Stimulated activated CD4-positive, alpha-beta T cell treated with anti-CD3 and anti-CD28 coated beads, Interleukin-1b, Interleukin-23, amount 100 ng/mL, for 24 hours (primary cell): ENCODE measurements at places on chromosomes 7 and 10.

- no peak for DNase-seq
These were observed at the start of gene PPP1R9A for GRCh38 chr7:94907026-94907810. PPP1R9A (plus strand) TSS chr7:94907594; CDS start chr7:94910114, 2,520 bp downstream.

GRCh38 chr7:683526-684205 is 42.8 kb upstream of the DNAAF5 start:
- no peak for DNase-seq

DNA sequence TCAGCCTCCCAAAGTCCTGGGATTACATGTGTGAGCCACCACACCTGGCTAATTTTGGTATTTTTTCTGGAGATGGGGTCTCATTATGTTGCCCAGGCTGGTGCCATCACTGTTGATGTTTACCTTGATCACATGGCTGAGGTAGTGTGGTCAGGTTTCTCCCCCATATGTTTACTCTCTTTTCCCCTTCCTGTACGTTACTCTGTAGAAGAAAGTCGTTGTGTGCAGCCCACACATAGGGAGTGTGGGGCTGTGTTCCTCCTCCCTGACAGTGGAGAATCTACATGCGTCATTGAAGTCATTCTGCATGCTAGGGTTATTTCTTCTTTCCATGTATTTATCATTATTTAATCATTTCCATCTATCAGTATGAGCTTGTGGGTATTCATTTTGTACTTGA is 16.3 kb upstream of the ORAI2 start:
- DNase-seq = no peak

DNA sequence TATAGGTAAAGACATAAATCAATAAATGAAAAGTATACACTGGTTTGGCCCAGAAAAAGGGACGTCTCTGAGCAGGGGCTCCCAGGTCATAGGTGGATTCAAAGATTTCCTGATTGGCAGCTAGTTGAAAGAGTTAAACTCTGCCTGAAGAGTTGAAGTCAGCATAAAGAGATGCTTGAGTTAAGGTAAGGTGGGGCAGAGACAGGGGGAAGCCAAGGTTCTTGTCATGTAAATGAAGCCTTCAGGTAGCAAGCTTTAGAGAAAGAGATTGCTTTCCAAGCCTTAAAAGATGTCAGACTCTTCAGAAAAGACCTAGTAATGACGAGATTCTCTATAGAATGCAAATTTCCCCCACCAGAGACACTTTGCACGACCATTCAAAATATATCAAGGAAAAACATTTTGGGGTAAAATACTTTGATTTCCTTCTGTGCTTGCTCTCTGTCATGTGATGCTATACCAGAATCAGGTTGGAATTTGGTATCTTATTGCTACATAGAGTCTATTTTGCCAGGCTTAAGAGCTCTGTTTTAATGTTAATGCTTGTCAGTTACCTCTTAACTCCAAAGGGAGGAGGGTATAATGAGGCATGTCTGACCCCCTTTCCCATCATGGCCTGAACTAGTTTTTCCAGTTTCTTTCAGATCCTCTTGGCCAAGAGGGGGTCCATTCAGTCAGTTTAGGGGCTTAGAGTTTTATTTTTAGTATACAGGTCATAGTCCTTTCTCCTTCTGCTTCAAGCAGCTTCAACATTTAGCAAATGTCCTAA is 429.6 kb downstream of the ADRA2A start:
- DNase-seq = no peak

DNA sequence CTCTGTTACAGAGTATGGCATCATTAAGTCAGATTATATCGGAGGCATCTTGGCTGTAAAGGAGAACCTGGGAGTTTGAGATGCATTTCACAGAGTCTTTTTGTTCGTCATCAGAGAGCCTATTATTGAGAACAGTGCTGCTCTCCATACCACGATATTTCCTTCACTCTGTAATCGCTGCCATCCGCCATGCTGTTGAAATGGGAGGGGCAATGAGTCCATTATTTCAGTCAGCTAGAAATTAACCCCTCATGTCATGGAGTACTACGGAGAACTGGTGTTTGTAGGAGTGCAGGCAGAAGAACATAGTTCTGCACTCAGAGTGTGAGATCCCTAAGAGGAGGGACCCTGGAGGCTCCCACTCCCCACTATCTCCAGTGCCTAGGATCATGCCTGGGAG is 59.2 kb downstream of the SLC16A12 start:
- no peak for DNase-seq

- no peak for DNase-seq
These were observed 253.8 kb downstream of the MAD1L1 start for GRCh38 chr7:1978656-1979590.

DNA sequence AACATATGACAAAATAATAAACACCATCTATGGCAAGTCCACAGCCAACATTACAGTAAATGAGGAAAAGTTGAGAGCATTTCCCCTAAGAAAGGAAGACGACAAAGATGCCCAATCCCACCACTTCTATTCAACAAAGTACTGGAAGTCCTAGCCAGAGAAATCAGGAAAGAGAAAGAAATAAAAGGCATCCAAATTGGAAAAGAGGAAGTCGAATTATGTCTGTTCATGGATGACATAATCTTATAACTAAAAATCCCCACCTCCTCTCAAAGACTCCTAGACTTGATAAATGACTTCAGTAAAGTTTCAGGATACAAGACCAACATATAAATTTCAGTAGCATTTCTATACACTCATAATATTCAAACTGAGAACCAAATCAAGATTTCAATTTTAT is 288.5 kb upstream of the POT1 start:
- DNase-seq = no peak

- no peak for DNase-seq
These were observed 6.6 kb upstream of the ZNF786 start for GRCh38 chr7:149097088-149097487.

DNA sequence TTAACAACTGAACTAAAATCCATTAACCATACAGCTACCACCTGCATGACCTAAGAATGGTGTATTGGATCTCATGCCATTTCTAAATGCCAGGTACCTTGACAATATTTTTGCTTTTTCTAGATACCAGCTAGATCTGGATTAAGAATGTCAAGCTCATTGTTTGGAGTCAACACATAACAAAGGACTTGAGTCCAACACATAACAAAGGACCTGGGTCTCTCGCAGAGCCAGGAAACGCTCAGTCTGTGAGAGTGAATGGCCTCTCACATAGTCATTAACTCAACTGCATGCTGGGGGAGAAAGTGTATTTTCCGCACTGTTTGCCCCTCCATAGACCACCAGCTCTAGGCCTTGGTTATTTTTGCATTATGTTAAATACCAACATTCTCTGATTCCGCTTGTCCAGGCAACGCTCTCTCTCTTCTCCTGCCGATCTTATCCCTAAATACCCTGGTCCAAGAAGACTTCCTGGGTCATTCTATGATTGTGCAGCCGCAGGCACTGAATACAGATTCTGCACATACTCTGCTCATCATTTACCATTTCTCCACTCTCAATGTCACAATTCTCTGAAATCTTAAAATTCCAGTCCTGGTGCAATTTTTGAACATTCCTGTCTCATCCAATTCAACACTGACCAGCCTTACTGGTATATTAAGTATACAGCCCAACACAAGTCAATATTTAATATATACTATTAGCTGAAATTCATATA is 31.2 kb downstream of the ITIH5 start:
- DNase-seq = no peak

DNA sequence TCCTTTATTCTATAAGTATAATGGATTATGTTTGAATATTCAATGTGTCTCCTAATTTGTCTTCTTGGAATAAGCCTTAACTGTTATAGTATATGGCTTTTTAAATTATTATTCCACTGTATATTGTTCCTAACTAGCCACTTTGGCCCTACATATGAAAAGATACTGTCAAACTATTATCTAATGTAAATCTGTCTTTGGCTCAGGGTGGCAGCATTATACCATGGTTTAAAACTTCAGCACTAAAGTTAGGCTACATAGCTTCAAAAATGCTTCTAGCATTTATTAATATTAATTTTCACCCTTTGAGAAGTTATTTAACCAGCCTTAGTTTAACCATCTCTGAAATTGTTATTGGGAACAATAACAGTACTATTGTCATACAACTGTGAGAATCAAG is 543.1 kb upstream of the MBL2 start:
- no peak for DNase-seq

GRCh38 chr7:140640060-140640637 is 464 bp downstream of the DENND2A start:
- DNase-seq = no peak

GRCh38 chr10:4807761-4808507 is 18.1 kb upstream of the AKR1E2 start:
- no peak for DNase-seq

DNA sequence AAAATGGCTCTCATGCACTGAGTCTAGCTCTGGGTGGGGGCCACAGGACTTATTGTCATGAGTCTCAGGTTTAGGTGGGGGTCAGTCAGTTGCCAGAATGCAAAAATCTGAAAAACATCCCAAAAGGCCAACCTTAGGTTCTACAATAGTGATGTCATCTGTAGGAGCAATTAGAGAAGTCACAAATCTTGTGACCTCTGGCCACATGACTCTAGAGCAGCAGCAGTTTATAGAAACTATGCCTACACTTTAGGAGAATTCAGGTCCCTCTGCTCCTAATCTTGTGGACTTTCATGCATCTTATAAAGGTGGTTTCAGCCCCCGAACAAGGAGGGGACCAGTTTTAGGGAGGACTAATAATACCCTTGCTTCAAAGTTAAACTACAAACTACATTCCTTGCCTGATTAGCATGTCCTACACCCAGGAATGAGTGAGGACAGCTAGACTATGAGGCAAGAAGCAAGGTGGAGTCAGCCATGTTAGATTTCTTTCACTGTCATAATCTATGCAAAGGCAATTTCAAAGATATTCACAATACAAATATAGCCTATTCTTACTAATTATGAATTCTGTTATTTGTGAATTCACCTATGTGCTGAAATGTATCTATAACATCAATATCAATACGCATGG is 123.5 kb upstream of the ADCY1 start:
- no peak for DNase-seq

- no peak for DNase-seq
These were observed 474.4 kb upstream of the GALNT17 start for GRCh38 chr7:70657571-70657970.

DNA sequence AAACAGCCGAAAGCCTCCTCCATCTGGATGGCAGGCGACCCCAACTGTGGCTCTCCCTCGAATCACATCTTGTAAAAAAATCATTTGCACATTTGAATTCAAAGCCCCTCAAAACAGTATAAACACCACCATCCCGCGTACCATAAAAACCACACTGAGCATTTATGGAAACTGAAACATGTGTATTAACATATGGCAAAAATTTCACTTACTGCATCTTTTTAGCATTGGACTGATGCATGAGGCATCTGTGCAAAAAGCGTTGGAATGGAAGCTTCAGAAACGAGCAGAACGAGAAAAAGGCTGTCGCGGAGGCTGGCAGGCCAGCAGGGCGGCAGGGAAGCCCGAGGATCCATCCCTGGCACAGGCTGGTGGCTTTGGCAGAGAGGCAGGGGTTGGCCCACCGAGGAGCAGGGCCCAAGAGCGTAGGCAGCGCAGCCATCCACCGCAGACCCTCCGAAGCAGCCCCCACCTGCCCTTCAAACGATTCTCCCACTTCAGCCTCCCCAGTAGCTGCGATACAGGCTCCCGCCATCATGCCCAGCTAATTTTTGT is 39.3 kb upstream of the CUX1 start:
- DNase-seq = no peak

DNA sequence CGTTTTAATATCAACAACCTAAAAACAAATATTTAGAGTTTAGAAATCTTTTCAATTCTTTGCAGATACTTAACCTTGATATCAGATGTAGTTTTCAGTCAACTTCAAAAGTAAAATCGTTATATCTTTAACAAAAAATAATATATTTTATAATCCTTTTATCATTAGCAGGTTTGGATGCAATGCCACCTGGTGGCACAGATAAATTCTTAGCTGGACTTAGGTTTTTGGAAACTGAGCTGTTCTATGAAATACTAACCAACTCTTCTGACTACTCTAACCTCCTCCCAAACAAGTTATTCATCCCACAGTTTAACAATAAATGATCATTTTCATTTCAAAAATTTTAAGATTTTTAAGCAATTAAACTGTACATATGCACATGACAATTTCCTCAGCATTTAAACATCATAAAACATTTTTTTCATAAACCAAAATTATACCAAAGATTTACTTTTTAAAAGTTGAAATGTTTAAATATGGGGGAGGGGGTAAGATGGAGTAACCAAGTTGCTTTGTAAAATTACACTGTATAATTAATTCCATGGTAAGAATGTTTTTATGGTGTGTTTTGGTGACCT is 56.9 kb downstream of the HIBADH start:
- no peak for DNase-seq
